ENCODE measurements at places on chromosomes 7 and 10.

- no peak for DNase-seq
Measured at GRCh38 chr10:105284476-105285215, 643.6 kb downstream of the SORCS3 start.

DNA sequence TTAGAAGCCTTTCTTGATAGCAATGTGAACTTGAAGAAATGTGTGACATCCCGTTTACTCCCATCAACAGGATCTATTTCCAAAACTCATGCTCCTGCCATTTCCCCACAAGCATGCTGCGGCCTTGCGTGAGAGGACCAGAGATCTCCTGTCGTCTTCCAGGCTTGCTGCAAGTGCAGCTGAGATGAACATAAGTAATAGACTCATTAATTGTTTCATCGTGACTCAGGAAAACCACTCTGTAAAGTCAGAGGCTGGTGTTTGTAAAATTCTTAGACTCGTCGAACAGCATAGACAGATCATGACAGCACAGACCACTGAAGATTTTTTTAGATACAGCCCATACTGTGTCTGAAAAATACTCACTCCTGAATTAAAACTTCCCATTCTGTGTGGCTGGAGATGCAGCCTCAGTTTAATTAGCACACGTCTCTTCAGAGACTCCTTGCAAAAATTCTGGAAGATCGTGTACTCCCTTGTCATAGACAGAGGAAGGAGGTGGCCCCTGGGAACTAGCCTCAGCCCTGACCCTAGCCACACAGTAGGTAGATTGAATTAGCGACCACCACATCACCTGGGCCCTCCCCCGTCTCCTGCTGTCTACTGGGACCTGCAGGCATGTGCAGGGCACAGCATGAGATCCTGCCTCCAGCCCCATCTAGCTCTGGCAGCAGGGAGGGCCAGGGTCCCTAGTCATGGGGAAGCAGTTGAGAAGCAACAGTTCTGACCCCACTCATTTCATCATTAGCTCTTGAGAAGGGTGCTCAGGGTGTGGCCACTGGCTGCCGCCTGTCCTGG is 226.0 kb downstream of the CELF2 start:
- DNase-seq, result no peak

- no peak for DNase-seq
Measured at GRCh38 chr7:4127909-4128560, 554.1 kb upstream of the FOXK1 start.

GRCh38 chr7:28573059-28573553 is 160.8 kb downstream of the CREB5 start:
- no peak for DNase-seq

GRCh38 chr7:25731068-25731845 is 420.7 kb upstream of the NFE2L3 start:
- DNase-seq, result no peak

- peak; percentile 38 for DNase-seq
Measured at GRCh38 chr7:151351967-151352366, 10.4 kb downstream of the NUB1 start.

GRCh38 chr10:63711361-63711760 is 190.2 kb downstream of the REEP3 start:
- DNase-seq, result no peak

GRCh38 chr10:128612195-128612594 is 486.0 kb upstream of the MKI67 start:
- DNase-seq, result no peak

All from stimulated activated naive CD4-positive, alpha-beta T cell treated with Interleukin-2 at 50 U/mL for 16 hours (primary cell).